ENCODE measurements at places on chromosomes 12 and 14.

- DNase-seq: no peak
These were observed 54.6 kb upstream of the OAS1 start for GRCh38 chr12:112852127-112852526.

- DNase-seq: no peak
These were observed 18.6 kb downstream of the GSTZ1 start for GRCh38 chr14:77339407-77339806.

- DNase-seq: no peak
These were observed 9.5 kb upstream of the KRT7 start for GRCh38 chr12:52223406-52224039.

DNA sequence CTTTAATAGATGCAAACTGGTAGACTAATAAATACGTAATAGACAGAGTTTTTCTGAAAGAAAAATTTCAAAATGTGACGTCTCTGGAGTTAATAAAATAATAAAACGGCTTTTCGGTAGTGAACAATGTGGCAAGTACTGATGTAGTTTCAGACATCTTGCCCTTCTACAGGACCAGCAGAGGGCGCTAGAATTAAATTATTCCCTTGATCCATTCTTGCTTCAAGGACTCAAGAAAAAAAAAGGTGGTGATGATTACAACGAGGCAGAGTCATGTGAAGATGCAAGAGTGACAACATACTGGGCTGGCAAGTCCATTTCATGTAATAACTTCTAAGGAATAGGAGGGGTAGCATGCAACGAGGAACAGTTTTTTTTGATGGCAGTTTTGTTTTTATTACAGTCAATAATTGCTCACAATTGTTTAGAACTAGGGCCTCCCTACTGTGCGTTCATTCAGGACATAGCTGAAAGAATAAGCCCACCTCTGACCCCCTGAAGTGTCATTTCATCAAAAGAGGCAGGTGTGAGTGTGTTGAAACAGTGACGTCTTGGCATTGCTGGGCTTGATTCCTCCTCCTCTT, 101.0 kb upstream of the GZMB start:
- DNase-seq: no peak

- DNase-seq: no peak
These were observed 462.5 kb upstream of the TBX3 start for GRCh38 chr12:115146453-115146852.

GRCh38 chr12:12661086-12661856, 34.7 kb downstream of the GPR19 start:
- DNase-seq: no peak

Data from nucleus accumbens (tissue), 56 donors.